ENCODE measurements at places on chromosomes 13 and 19. TPM values are rescaled to one million over a fixed set of nuclear protein-coding genes. Genes with fewer than 3 reads are reported as not detected.
A peak's percentile ranks its signal among the peaks of the same experiment; 100 is the strongest.

Gene IGFL2
- not detected for polyA plus RNA-seq

GRCh38 chr19:54526972-54527371 lies 24.3 kb downstream of the LAIR2 start:
- H3K27ac ChIP-seq, result no peak overlapping the region
- no peaks in the 10 kb centered on the region for H3K36me3 ChIP-seq
- DNase-seq, result no peak
- H3K4me3 ChIP-seq, result no peak overlapping the region

GRCh38 chr19:13526552-13526951 lies 20.3 kb upstream of the CACNA1A start:
- no peaks in the 10 kb centered on the region for H3K4me1 ChIP-seq
- no peak for DNase-seq
- no peak overlapping the region for H3K27ac ChIP-seq

DNA sequence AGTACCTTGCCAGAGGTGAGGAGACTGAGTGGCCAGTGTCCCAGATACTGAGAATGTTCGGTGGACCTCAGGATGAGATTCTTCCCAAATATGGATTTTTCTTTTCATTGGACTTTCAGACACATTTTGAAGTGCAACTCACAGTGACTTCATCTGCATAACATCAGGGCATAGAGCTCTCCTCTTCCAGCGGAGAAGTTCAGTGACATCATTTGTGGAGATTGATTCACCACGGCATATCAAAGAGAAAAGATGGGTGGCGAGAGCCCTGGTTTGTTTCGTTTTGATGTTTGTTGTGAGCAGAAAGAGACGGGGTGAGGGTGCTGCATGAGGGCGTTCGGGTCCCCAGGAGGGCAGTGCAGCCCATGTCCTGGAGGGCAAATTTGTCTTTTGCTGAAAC lies 120.1 kb upstream of the GPR12 start:
- H3K27me3 ChIP-seq, result peaks cover 34% of the 10 kb centered on the region
- H3K4me3 ChIP-seq, result no peak overlapping the region
- no peak overlapping the region for H3K27ac ChIP-seq
- no peaks in the 10 kb centered on the region for H3K4me1 ChIP-seq

Gene PEAK3
- not detected for polyA plus RNA-seq

Gene FBXO17
- 58.7 TPM for polyA plus RNA-seq

Gene IRGC
- polyA plus RNA-seq, result not detected

Gene ZNF66
- polyA plus RNA-seq, result 4.0 TPM

DNA sequence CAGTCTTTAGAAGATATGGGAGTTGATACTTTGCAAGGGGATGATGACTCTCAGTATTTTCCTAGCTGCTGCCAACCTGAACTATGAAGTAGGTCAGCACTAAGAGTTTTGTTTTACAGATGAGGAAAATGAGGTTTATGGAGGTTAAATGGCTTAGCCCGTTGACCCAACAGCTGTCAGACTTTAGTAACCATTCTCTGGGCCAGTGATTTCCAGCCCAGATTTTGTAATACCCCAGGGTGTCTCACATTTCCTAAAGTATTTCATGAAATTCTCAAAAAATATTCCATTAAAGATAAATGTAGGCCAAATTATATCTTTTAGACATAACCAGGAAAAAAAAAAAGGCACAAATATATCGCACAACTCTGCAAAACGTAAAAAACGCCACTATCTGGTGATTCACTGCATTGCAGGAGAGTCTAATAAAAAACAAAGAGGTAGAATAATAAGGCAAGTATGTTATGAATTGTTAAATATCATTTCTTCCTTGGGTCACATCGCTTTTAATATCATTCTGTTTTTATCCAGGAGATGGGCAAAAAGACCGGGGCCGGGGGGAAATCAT lies 112.5 kb downstream of the DACH1 start:
- H3K27me3 ChIP-seq, result no peaks in the 10 kb centered on the region
- no peaks in the 10 kb centered on the region for H3K4me1 ChIP-seq
- H3K27ac ChIP-seq, result no peak overlapping the region
- H3K36me3 ChIP-seq, result no peaks in the 10 kb centered on the region

GRCh38 chr19:14554382-14554812 lies 17.5 kb downstream of the NDUFB7 start:
- DNase-seq, result peak; percentile 76
- H3K27me3 ChIP-seq, result no peaks in the 10 kb centered on the region
- peaks cover 3% of the 10 kb centered on the region for H3K36me3 ChIP-seq
- H3K27ac ChIP-seq, result peak overlapping the region; percentile 66

GRCh38 chr19:10742476-10742875 lies 24.6 kb downstream of the DNM2 start:
- DNase-seq, result no peak
- H3K4me1 ChIP-seq, result peaks cover 59% of the 10 kb centered on the region
- H3K36me3 ChIP-seq, result peaks cover 7% of the 10 kb centered on the region
- no peak overlapping the region for H3K4me3 ChIP-seq
- H3K27me3 ChIP-seq, result no peaks in the 10 kb centered on the region
- no peak overlapping the region for H3K27ac ChIP-seq

Gene PRMT1
- 400 TPM for polyA plus RNA-seq

DNA sequence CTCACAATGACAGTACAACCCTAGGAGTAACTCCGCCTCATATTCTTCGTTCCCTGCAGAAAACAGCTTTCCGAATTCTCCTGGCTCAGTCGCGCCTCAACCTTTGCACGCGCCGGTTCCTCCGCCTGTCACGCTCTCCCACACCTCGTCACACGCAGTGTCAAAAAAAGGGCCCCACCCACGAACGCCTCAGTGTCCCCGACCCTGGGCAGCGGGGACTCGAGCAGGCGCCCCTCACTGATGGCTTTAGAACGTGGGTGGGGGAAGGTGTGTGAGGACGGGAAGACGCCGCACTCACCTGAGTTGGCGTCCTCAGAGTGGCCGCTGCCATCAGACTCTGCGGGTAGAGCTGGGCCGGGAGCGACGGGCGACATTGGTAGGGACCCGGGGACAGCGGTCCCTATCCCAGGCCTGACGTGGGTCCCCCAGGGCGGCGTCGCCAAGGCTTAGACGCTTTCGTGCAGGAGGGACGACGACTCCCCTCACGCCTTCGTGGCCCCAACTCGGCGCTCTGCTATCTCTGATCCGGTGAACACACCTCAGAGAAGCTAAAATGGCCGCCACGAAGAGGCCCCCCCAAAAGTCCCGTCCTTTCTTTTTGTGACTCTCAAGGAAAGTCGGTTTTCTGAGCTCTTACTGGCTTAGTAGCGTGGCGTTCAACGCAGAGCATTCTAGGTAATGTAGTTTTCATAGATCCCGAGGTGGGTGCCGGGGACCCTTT lies at the start of gene ZNF154:
ZNF154 (minus strand) TSS at position 564 of the 721 bp plus-strand sequence; CDS start at position 331, 233 bp downstream.
- H3K4me3 ChIP-seq, result no peak within 1 kb of the TSS
- H3K4me1 ChIP-seq, result no peaks in the 10 kb centered on the region
- peaks cover 9% of the 10 kb centered on the region for H3K36me3 ChIP-seq
- no peak within 1 kb of the TSS for H3K27ac ChIP-seq

Gene ERICH6B
- not detected for polyA plus RNA-seq

DNA sequence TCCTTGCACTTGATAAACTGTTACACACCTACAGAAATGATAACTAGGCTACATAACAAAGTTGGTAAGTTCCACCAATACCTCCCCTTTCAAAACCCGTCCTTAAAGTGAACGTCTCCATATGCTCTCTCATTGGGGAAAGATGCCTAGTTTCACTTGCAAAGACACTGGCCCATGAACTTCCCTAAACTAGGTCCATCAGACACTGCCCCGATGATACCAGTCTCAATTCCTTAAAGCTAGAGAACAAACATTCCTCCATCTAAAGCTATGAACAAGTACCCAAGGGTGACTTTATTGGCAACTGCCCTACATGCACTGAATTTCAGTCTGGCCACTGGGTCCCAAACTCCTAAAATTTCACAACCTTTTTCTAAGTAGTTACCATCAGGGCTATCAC lies 39.9 kb downstream of the FOXO1 start:
- DNase-seq, result no peak
- H3K36me3 ChIP-seq, result no peaks in the 10 kb centered on the region
- peaks cover 62% of the 10 kb centered on the region for H3K4me1 ChIP-seq
- H3K27me3 ChIP-seq, result no peaks in the 10 kb centered on the region
- H3K27ac ChIP-seq, result no peak overlapping the region

Gene MEIOSIN
- polyA plus RNA-seq, result not detected

Gene HSPB6
- 0.08 TPM for polyA plus RNA-seq

Gene VSIG10L
- 8.5 TPM for polyA plus RNA-seq

GRCh38 chr19:43552616-43553015 lies 19.6 kb downstream of the ZNF575 start:
- H3K27ac ChIP-seq, result no peak overlapping the region
- no peak overlapping the region for H3K4me3 ChIP-seq
- no peaks in the 10 kb centered on the region for H3K27me3 ChIP-seq
- no peak for DNase-seq
- peaks cover 47% of the 10 kb centered on the region for H3K36me3 ChIP-seq

DNA sequence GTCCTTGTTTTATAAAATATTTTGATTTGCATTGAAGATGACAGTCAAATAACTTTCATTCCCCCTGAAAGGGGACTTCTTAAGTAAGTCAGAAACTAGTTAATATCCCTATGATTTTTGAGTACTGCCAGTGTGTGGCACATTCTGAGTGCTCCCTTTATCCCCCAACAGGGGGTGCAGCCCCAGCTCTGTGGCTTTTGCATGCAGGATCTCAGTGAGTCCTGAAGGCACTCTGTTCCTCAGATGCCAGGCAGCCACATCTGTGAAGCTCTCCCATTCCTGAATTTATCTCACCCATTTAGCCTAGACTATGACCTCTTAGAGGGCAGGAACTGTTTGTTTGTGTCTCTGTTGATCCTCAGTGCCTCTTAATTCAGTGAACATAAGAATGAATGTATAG lies 123.1 kb downstream of the CDK8 start:
- H3K36me3 ChIP-seq, result no peaks in the 10 kb centered on the region
- no peaks in the 10 kb centered on the region for H3K27me3 ChIP-seq
- H3K4me3 ChIP-seq, result no peak overlapping the region

Gene NAA16
- polyA plus RNA-seq, result 9.2 TPM

Gene RXFP2
- polyA plus RNA-seq, result not detected

Gene SIGLECL1
- not detected for polyA plus RNA-seq

Gene SYNGR4
- not detected for polyA plus RNA-seq

Gene COLGALT1
- polyA plus RNA-seq, result 211 TPM

DNA sequence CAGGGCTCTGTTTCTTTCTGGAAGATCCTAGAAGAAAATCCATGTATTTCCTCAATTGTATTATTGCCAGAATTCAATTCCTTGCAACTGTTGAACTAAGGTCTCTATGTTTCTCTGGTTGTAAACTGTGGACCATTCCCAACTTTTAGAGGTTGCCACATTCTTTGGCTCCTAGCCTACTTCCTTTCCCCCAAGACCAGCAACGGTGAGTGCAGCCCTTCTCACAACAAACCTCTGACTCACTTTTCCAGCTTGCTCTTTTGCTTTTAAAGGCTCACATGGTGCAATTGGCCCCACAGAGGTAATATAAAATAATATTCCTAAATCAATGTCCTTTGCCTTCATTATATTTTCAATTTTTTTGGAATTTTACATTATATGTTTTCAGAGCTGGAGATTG lies 371.3 kb downstream of the SLITRK5 start:
- H3K27ac ChIP-seq, result no peak overlapping the region
- no peaks in the 10 kb centered on the region for H3K36me3 ChIP-seq
- H3K4me1 ChIP-seq, result no peaks in the 10 kb centered on the region
- no peak for DNase-seq

DNA sequence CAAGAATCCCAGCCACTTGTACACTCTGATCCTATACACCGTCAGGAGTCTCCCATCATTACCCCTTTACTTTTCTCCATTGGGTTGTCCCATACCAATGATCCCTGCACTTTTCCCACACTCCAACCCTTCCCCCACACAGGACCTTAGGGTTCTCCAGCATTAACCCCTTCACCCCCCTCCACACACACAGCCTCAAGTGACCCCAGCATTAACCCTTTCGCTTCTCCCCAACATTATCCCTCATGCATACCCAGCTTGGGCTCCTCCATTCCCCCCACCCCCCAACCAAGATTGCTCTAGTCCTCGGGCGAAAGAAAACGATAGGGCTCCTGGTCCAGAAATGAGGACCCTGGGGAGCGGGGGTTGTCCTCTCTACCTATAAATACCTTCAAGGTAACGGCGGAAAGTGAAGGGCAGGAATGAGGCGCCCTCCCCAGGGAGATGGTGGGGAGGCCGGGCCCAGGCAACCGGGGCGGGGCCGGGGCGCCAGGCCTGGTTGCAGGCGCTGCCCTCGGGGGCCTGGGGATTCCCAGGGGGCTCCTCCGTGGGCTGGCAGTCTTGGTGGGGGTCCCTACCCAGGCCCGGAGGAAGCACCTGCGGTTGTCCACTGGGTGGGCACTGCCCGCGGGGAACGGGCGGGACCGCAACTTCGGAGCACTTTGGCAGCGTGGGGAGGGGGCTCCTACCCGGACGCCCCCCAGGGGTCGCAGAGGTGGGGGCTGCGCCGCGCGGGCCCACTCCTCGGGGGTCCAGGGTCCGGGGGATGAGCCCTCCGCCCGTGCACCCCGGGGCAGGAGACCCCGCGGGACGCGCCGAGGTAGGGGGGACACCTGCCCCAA lies 757 bp downstream of the WIZ start:
- DNase-seq, result no peak
- peak overlapping the region; percentile 80 for H3K4me3 ChIP-seq
- peaks cover 35% of the 10 kb centered on the region for H3K4me1 ChIP-seq
- H3K27ac ChIP-seq, result no peak overlapping the region
- no peaks in the 10 kb centered on the region for H3K36me3 ChIP-seq

Gene ATCAY
- not detected for polyA plus RNA-seq

DNA sequence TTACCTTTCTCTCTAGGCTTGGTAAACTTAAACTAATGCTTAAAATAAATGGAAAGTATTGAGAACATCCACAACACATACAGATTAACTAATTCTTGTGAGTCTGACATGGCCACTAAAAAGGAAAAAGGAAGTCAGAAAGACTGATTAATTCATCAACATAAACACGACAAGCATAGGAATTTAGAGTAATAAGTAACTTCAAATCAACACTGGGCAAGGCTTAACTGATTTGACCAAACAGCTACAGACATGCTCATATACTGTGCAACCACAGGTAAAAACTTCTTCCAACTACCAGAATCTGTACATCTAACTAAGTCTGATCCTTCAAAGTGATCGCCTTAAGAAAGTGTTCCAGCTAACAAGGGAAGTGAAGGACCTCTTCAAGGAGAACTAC lies 20.5 kb downstream of the UGGT2 start:
- no peaks in the 10 kb centered on the region for H3K36me3 ChIP-seq
- H3K4me3 ChIP-seq, result no peak overlapping the region
- no peak overlapping the region for H3K27ac ChIP-seq
- no peaks in the 10 kb centered on the region for H3K4me1 ChIP-seq
- no peak for DNase-seq
